ENCODE measurements at places on chromosomes 6 and 20.

GRCh38 chr6:41547799-41548097 lies 1.6 kb downstream of the FOXP4 start:
- DNase-seq = no peak

- DNase-seq = peak; percentile 71
Measured at GRCh38 chr6:111724505-111724904, 118.8 kb upstream of the TRAF3IP2 start.

DNA sequence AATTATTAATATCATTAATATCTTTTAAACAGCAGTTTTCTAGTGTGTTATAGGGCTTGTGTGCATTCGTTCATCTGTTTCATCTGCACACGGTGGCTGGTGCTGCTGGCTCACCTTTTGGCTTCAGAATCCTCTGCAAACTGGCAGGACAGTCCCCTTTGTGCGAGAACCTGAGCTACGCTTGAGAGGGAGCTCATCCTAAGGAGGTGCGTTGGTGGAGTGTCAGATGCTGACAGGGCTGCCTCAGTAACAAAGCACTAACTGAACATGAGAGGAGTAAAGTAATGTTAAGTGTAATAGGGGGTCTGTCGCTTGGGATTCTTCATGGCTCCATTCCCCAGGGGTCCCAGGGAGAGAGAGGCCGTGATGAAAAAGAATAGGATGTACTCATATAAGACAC lies 22.4 kb downstream of the ELOVL2 start:
- DNase-seq = no peak

DNA sequence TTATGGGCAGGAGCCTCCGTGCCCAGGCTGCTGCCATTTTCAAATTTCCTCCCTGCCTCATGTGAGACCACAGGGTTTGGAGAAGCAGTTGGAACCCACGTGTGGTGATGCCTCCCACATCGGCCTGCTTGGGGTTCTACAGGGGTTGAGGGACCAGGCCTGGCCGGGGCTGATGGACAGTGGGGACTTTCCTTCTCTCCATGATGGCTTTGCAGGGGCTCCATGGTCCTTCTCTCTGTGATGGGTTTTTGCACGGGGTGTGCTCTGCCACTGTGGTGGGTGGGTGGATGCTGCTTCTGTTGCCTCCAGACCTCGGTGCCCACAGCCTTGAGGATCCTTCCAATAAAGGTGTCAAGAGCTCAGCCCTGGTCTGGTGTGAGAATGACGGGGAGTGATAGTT lies 54.4 kb downstream of the ADNP start:
- DNase-seq = no peak

DNA sequence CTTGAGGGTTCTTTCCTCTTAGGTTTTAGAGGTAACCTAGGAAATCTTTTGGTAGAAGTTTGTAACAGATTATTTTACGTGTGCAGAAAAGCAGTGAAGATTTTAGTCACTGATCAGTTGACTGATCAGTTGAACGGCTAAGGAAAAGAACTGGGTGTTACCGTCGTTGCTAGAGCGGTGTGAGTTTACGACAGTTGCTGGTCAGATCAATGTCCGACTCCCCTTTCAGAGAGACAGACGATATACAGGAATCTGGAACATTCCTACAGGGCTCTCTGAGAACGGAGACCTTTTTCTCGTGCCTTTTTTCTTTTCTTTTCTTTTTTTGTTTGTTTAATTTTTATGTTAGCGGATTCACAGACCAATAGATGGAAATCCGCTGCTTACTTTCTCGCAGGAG lies 132.1 kb upstream of the ZNF184 start:
- no peak for DNase-seq

GRCh38 chr20:15705975-15706374 lies 867.3 kb downstream of the KIF16B start:
- no peak for DNase-seq

GRCh38 chr20:11738852-11739251 lies 178.8 kb upstream of the BTBD3 start:
- DNase-seq = no peak

GRCh38 chr6:165762876-165763275 lies 99.8 kb upstream of the PDE10A start:
- DNase-seq = no peak

- DNase-seq = no peak
Measured at GRCh38 chr6:112595841-112596240, 248.7 kb downstream of the RFPL4B start.

DNA sequence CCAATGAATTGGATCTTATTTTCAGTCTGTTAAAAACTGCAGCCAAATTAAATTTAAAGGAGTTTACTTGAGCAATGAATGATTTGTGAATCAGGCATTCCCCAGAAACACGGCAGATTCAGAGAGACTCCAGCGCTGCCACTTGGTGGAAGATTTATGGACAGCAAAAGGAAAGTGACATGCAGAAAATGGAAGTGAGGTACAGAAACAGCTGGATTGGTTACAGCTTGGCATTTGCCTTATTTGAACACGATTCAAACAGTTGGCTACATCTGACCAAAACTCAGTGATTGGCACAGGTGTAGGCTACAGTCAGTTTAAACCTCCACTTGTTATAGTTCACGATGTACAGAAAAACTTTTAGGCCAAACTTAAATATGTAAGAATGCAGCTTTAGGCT lies 257.6 kb upstream of the IMPG1 start:
- no peak for DNase-seq

DNA sequence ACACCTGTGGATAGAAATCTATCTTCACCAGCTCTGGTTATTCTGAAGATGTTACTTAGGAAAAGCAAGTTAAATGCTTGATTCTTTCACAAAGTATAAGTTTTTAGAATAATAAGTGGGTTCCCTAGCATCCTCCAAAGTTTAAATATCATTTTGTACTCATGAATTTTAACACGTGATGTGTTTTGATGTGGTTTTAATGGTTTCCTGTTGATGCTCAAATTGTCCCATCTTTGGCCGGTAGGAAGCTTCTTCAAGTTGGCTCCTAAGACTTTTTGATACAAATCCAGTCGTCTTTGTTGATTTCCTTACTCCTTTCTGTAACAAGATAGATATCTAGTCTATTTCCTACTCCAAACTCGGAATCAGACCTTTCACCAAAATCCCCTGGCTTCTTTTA lies 94.5 kb upstream of the STXBP5 start:
- no peak for DNase-seq

DNA sequence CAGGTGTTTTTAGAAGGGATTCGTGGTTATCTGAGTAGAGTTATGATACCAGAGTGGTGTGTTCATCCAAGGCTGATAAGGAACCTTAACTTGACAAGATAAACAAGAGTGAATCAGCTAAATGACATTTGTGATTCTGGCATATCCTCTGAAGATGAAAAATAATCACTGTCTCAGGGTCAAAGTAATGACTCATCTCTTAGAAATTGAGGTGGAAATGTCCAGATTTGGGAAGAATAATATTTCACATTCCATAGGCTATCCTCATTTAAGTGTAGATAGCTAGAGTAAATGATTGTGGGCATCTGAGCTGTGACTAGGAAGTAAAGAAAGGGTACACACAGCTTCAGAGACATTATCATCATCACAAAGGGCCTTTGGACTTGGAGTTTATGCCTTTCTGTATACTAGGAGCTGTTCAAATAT lies 255.7 kb downstream of the GJA1 start:
- no peak for DNase-seq

GRCh38 chr6:70575899-70576495 lies 9.3 kb downstream of the SDHAF4 start:
- DNase-seq = no peak

GRCh38 chr6:54267798-54268197 lies 40.4 kb upstream of the TINAG start:
- DNase-seq = no peak

- DNase-seq = no peak
Measured at GRCh38 chr6:2481307-2481706, 235.9 kb upstream of the GMDS start.

- DNase-seq = no peak
Measured at GRCh38 chr6:155194399-155194798, 69.4 kb upstream of the CLDN20 start.

DNA sequence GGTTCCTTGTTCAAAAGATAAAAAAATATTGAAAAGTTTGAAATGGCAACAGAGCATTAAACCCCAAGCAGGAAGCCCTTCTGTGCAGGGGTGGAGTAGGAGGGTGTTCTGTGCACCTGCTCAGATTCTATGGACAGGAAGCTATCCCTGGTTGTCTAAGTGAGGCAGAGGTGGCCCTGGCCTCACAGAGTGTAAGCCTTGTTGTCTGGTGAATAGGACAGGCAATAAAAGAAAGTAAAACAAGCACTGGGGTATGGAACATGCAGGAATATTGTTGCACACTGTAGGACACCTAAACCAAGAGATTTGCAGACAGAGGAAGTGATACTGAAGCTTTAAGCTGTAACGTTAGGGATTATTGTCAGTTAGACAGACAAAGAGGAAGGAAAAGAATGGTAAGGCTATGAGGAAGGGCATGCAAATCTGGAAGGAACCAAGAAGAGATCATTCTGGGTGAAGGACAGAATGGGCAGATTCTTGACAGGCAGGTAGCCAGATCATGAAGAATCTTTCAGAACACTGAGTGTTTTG lies 66.8 kb downstream of the TBC1D7 start:
- DNase-seq = peak; percentile 53

DNA sequence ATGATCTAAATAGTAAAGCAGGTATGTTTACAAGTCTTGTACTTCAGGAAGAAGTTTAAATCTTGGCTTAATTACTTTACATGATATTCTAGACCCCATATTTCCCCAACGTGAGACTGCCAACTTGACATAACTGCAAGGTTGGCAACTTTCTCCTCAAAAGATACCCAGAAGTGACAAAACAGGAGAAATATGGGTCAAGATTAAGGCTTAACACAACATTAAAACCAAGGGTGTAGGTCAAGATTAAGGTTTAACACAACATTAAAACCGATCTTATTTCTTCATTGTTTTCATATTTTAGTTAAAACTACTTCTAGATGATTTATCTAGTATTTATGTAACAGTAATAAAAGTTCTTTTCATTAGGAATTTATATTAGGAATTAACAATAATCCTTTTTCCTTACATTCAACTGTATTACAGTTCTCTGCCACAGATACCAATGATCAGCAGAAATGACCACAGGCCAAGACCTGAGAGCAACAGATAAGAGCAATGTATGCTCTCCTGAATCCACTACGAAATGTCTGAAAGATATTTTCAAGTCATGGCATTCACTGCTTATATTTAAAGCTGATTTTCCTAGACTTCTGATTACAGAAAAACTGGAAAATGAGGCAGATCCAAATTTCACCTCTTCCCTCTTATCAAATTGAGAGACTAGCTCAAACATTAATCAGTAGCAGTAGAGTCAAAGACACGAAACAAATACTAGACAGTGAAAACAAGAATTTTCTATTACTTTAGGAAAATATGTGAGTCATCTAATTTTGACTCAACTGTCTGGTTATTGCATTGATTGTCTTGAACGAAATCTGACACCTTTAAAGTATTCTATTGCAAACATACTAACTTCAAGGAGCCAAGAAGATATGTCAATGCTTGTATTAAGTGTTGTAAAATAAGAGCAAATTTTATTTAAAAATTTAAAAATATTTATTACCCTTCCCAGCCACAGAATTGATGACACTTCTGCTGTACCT lies 72.3 kb downstream of the RNGTT start:
- no peak for DNase-seq

DNA sequence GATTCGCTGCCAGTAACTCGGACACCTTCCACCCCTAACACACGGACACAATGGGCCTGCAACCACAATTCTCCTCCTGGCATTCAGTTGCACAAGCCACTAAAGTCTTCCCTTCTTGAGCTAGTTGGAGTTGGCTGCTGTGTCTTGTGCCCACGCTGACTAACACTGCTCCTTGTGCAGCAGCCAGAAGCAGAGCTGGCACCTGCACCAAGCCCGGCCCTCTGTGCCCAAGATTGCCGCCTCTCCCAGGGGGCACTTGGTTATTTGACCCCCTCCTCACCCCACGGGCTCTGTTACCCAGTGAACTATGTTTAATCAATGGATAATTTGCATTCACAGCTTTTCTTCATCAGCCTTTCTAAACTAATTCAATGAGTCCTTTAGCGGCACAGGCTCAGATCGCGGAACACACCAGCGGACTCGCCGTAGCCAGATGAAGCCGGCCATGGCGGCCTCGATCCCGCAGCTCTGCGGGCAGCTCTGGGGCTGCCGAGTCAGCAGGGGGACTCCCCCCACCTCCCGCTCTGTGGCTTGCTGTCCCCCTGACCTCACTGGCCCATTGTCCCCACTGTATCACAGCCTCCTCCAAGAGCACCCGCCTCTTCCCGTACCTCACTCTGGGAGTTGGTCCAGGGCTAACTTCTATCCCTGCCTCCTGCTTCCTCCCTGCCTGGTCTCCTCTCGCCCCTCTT lies 94.8 kb upstream of the AFDN start:
- DNase-seq = no peak

- no peak for DNase-seq
Measured at GRCh38 chr6:85360794-85361642, 88.9 kb upstream of the NT5E start.

DNA sequence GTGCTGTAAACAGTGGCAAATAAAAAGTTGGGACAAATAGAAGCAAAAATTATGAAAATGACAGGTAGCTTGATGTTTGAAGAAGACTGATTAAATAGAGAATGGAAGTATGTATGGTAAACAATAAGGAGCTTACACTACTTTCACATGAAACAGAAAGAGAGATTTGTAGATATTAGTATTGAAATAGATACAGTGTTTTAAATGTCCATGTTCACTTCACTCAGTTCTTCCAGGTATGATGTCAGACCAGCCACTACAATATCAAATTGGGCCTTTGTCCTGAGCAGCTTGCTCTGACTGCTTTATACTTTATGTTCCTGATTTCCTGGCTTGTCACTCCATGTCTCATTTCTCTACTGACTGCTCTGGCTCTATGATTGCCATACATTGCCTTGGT lies 107.5 kb downstream of the CENPW start:
- no peak for DNase-seq

DNA sequence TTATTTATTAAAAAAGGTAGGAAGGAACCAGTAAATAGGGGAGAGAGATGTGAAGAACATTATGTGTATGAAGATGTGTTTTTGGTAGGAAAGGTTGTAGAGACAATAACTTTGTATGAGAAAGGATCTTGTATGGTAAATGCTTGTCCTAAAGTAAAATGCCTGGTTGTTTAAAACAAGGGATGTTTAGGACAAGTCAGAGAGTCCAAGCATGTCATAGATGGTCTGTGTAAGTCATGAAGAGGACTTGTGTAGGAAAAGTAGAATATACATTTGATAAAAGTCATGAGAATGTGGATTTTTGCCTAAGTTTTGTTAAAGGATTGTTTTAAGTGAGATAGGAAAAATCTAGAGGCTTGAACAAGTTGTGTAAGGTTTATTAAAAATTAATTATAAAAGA lies 325.1 kb downstream of the CDH26 start:
- no peak for DNase-seq

DNA sequence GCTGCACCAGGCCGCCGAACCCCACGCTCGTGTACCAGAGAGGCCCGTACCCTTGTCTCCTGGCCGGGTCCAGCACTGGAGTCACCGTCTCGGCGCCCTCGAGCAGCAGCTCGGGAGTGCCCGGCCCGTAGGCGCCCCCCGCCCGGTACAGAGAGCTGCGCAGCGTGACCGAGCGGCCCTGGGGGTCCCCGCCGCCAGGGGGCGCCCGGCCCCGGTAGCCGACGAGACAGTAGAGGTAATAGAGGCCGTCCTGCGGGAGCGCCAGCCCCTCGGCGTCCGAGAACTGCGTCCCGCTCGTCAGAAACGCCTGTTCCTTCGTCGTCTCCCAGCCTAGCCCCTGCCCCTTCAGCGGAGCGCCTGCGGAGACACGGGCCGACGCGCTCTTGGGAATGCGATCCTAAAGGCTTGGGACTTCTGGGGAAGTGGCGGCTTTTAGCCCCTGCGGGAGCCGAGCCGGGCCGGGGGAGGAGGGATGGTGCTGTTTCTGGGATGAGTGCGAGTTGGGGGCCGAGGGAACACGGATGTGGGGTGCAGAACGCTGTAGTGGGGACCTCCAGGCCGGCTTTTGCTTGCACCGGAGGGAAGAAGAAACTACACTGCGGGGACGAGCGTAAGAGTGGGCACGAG lies 1.3 kb downstream of the LTB start:
- peak; percentile 89 for DNase-seq
